ENCODE measurements at places on chromosomes 3 and 15.

DNA sequence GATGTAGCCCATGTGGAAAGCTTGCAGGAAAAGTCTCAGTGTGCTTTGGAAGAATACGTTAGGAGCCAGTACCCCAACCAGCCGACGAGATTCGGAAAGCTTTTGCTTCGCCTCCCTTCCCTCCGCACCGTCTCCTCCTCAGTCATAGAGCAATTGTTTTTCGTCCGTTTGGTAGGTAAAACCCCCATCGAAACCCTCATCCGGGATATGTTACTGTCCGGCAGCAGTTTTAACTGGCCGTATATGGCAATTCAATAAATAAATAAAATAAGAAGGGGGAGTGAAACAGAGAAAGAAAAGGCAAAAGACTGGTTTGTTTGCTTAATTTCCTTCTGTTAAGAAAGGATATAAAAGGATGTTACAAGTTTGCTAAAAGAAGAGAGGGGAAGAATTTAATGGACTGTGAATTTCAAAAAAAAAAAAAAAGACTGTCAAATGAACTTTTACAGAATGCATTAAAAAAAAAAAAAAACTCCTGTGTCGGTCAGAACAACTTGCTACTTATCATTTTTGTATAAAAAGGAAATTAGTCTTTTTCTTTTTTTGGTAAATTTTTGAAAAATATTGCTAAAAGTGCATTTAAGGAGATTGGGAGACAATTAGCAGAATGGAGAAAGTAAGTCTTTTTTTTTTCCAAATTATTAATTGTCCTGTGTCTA lies 7.0 kb downstream of the NR2F2 start:
- peak; percentile 19 for DNase-seq

DNA sequence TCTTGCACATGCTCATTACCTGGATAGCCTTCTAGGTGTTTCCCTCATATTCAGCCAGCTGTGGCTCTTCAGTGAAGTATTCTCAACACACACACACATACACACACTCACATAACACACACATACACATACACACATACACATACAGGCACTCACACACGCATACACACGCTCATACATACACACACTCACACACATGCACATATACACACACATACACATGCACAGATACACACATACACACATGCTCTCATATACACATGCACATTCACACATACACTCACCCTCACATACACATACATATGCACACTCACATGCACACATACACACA lies 41.2 kb downstream of the GRK7 start:
- DNase-seq, result no peak

GRCh38 chr3:55074796-55075195 lies 146.9 kb upstream of the LRTM1 start:
- no peak for DNase-seq

GRCh38 chr3:78698431-78698830 lies 1069.4 kb downstream of the ROBO1 start:
- no peak for DNase-seq

All from SW480 (cell line).